T47D (cell line): ENCODE measurements at places on chromosomes 2 and 18.

DNA sequence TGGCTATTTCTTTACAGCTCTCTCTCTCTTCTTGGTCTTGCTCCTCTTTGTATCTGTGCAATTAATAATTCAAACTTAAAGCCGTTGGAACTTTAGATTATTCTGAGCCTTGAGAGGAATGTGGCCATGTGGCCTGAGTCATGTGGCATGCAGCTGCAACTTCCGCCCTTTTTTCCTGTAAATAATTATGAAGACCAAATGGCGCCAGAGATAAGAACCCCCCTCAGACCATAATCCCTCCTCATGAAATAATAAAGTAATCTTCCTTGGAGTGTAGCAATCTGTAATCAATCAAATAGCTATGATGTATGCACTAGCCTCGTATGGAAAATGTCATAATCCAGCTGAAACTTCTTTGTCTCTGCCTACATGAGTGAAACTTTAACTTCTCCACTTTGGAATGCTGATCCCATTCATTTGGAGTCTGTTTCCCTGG, 13.5 kb upstream of the TWSG1 start:
- no peak for DNase-seq

DNA sequence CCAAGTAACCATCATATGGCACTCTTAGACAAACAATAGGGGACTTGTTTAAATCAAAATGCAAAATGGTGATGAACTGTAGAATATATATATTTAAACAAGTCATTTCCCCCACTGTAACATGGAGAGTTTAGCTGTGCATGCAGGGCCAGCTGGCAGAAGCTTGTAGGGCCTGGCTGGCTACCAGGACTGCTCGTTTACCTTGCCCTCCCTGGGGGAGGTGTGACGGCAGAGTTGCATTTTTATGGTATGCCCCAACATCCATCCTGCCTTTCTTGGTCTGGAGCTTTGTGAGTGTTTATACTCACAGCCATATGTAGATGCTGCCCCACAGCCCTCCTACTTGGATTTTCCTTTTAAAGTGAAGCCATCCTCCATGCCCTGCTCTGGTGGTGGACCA, 101.7 kb upstream of the ZFP36L2 start:
- peak; percentile 15 for DNase-seq

- peak; percentile 40 for DNase-seq
Observed at GRCh38 chr2:113041871-113042270, 10.8 kb downstream of the IL36B start.

GRCh38 chr2:26144031-26144430, 28.9 kb upstream of the GAREM2 start:
- DNase-seq, result no peak
